ENCODE measurements at places on chromosomes 2 and 18. TPM values are rescaled to one million over a fixed set of nuclear protein-coding genes. Genes with fewer than 3 reads are reported as not detected.

Gene LYG2
- total RNA-seq = not detected

Gene IL1RN
- total RNA-seq = not detected

Gene CRYBA2
- total RNA-seq = not detected

Gene NDC80
- total RNA-seq = 9.0 TPM

Gene SPEG
- 1.7 TPM for total RNA-seq

Gene ZC3H8
- total RNA-seq = 7.3 TPM

Gene HAAO
- total RNA-seq = not detected

Gene RUFY4
- not detected for total RNA-seq

Gene CPS1
- total RNA-seq = 0.85 TPM

Gene SH3RF3
- total RNA-seq = 13.5 TPM

Gene PTPRN
- not detected for total RNA-seq

Gene TUBB8B
- 0.14 TPM for total RNA-seq

Gene CD8B2
- total RNA-seq = not detected

Gene IER3IP1
- total RNA-seq = 19.4 TPM

Gene REG1B
- total RNA-seq = not detected

Gene SGPP2
- total RNA-seq = 0.05 TPM

Gene TMEM247
- not detected for total RNA-seq

Gene COX7A2L
- 116 TPM for total RNA-seq

Gene HOXD3
- total RNA-seq = 19.2 TPM
